ENCODE measurements at places on chromosomes 11 and 22.

DNA sequence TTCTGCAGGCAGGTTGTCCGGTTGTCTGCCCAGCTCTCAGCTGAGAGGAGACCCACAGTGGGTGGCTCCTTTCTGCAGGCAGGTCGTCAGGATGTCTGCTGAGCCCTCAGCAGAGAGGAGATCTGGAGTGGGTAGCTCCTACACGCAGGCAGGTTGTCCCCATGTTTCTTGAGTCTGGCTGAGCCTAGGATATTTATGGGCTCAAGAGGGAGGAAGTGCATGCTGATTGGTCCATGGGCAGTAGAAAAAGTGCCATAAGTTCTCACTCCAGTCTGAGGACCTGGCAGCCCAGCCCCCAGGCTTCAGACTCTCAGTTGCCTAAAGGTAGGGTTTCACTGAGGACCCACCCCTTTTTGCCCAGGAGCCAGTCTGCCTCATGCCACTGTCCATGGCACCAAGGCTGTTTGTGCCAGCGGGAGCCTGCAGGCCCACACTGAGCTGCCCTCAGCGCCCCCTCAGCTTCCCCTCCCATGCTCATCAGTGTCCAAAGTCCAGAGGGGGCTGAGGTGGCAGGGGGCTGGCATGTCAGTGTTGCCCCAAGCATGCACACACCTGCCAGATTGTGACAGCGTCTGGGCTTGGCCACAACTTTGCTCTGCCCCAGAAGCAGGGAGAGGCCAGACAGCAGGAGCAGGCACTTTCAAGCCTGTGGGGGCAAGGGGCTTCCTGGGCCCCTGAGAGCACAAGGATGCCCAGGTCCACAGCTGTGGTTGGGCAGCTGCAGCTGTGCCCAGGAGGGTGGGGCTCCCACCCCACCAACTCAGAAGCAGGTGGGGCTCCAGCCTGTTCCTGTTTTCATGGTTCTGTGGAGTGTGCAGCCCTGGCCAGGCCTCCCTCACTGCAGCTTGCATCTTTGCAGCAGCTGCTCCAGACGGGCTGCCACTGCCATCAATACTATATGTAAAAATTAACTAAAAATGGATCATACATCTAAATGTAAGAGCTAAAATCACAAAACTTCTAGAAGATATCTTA lies 3.8 kb upstream of the RNF141 start:
- DNase-seq = no peak

DNA sequence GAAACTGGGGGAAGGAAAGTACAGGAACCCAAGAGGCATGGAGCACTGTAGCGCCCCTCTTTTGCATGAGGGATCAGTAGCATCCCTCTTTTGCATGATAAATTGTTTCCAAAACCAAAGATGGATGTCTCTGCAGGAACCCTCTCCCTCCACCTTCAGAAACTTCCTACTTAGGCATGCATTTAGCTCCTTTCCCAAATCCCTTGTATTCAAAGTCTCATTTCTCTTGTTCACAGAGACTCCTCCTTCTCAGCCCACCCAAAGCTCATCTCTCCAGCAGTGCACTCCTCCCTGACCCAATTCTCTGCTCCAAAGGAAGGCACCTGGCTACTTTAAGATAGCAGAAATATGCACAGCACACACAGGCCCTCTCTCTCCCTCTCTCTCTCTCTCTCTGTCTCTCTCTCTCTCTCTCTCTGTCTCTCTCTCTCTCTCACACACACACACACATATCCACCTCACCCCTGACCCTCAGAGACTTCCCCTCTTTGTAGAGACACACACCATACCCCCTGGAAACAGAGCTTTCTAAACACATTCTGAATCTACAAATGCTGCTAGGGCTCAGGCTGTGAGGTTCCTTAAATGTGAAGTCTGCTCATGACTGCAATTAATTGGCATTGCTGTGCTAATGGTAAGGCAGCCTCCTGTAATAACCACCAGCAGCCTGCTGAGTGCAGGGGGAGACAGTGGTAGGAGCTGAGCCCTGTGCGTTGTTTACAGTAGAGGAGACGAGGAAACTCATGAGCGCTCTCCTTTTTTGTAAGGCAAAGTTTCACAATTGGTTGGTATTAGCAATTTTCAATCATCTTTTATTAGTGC lies 519.6 kb downstream of the NTM start:
- no peak for DNase-seq

GRCh38 chr11:35526370-35526792 lies 965 bp upstream of the PAMR1 start:
- DNase-seq = no peak

DNA sequence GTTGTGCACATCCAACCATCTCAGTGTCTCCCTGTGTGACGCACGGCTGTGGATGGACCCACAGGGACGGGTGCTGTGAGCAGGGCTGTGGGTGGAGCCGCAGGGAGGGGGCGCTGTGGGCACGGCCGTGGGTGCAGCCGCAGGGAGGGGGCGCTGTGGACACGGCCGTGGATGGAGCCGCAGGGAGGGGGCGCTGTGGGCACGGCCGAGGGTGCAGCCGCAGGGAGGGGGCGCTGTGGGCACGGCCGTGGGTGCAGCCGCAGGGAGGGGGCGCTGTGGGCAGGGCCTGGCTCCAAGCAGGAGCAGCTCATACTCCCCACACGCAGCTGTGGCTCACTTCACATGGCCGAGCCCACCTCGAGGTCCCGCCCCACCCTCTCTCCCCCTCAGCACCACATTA lies 6.0 kb upstream of the MAPK11 start:
- DNase-seq = peak; percentile 87

DNA sequence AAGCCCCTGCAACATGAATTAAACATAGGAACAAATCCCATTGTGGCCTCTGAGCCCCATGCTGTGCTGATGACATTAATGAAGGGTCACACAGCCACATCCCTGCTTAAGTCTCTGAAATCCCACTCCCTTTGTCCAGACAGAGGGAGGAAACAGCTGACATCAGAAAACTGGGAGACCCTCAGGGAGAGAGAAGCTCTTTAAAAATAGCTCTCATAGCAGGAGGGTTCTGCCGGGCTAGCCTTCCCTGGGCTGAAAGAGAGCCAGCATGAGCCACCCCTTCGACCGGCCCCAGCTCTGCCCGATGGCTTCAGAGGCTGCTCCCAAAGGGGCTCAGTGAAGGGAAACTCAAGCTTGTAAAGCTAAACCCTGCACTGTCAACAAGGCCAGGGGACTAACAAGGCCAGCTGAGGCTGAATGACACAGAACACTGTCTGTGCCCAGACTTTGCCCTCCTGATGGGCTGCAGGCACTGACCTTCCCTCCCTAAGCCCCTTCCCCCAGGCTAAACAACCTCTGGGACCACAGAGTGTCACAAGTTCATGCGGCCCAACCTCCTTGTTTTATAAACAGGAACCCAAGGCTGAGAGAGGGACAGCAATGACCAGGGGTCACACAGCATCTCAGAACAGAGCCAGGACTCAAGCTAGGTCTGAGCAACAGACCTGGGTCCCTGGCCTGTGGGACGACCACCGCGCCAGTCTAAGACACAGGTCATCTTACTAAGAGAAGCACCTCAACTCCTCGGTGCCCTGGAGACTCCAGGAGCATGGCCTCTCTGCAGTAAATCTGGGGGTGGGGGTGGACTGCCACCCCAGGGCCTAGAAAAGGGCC lies 163.8 kb downstream of the CHST1 start:
- DNase-seq = no peak

DNA sequence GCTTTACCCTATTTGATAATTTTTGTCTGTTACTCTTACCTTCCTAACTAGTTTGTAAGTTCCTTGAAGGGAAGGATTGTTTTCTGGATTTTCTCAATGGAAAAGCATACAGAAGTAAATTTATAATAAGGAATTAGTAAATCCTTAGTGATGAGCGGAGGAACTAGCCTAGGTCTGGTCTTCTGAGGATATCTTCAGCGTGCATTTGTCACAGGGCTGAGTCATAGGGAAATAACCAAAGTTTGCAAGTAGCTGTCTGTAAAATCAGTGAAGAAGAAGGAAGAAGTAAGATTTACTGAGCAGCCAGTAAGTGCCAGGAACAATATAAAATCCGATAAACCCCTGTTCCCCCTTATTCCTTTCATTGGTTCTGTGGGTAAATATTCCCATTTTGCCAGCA lies 162.7 kb upstream of the SORL1-AS1 start:
- DNase-seq = no peak

DNA sequence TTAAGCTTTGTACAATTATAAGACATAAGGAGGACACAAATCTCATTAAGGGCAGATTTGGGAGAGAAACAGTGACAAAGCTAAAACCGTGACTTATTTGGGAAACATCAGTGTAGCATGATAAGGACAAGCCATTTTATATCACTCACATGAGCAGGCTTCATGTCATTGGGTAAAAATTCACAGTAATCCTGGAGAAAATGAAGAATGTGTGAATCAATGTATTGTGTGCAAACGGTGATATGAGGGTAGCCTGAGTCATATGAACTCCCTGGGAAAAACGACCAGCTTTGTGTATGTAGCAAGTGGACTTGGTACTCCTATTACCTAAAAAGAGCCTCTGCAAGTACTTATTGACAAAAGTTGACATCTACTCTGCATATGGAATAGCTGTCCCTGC lies 6.0 kb upstream of the TRIM34 start:
- no peak for DNase-seq

- no peak for DNase-seq
These were observed 8.3 kb downstream of the TBC1D22A start for GRCh38 chr22:46770726-46771125.

- no peak for DNase-seq
These were observed 101.0 kb downstream of the PDE2A start for GRCh38 chr11:72573072-72573854.

DNA sequence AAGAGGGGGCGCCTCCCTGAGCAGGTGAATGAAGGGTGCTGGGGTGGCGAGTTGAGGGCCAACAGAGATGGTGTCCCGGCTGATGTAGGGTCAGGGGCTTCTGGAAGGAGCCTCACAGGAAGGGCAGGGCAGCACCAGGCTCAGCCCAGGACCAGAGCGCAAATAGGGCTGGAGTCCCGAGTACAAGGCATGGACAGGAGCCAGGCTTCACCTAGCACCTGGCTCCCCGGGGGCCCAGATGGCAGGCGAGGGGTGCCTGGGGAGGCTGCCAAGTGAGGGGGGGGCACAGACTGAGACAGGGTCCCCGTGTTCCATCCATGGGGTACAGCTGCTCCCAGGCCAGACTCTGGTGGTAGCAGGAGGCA lies 105.8 kb downstream of the KCNQ1 start:
- DNase-seq = peak; percentile 63

- peak; percentile 89 for DNase-seq
These were observed 2.1 kb downstream of the MED15 start for GRCh38 chr22:20509344-20510047.

DNA sequence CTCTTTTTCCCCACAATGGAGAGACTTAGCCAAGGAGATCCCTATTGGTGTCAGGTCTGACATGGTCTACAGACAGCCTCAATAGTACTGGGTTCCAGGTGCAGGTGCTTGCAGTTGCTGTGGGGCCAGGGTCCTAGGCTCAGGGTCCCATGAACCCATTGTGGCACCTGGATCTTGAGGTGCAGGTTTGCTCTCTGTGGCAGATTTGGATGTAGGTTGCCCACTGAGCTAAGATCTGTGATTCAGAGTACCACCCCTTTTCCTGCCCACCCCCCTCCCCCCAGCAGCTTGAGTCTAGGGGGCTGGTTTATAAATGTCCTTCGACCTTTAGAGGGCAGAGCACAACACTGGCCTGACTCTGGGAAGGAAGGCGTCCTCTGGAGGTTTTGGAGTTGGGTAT lies 147.0 kb downstream of the APIP start:
- DNase-seq = no peak

DNA sequence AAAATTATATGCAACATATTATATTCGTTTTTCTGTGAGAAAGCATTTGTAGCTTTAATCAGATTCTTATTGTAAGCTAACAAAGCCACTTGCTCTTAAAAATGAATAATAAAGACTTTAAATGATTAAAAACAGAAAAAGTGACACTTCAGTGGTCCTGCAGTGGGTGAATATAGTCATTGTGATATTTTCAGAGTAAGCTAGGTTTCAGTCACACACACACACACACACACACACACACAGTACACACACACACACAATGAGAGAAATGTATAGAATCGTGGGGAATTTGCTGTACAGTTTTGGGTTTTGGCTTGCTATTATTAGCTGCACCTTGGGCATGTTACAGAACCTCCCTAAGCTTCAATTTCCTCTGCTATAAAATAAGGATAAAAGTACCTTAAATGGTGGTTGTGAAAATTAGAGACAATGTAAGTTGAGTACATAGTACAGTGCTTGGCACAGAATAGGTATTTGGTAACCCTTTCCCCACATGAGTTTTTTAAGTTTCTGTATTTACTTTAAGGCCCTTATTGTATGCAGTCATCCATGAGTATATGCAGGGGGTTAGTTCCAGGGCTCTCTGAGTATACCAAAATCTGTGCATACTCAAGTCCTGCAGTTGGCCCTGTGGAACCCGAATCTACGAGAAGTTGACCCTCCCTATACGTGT lies 39.8 kb downstream of the CSTPP1 start:
- no peak for DNase-seq

- DNase-seq = peak; percentile 83
These were observed 71.7 kb downstream of the IGLL5 start for GRCh38 chr22:22959147-22959827.

- peak; percentile 84 for DNase-seq
These were observed 7.1 kb downstream of the USP18 start for GRCh38 chr22:18156878-18157713.

DNA sequence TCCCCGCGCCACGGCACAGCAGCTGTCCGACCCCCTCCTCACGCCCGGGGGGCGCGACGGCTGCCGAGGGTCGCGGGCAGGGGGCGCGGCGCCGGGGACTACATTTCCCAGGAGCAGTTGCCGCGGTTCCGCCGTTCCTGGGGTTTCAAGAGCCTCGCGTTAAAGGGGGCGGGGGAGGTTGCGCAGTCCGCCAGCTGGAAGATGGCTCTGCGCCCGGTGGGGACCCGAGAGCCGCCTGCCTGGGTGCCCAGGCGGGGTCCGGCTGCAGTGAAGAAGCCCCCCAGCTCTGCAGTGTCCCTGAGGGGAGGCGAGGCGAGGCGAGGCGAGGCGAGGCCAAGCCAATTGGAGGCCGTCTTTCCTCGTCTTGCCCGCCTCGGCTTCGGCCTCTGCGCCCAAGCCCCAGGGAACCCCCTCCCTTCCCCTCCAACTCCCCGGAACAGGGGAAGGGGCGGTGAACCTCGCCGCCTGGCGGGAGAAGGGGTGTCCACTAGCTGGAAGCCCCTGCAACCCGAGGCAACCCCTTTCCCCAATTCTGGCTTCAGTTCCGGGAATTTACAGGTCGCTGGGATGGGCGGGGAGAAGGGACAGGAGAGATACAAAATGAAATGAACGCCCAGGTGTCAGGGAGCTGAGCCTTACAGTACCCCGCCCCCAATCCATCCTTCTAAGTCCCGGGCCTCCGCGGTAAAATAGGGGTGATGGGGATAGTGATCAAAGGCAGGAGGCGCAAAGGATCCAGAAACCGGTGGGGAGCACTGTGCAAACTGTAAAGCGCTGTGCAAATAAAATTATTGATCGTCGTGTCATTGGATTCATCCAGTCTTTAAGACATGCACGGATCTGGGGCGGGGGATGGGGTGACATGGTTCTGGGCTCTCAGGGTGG lies 5.2 kb upstream of the GCAT start:
- DNase-seq = peak; percentile 83

DNA sequence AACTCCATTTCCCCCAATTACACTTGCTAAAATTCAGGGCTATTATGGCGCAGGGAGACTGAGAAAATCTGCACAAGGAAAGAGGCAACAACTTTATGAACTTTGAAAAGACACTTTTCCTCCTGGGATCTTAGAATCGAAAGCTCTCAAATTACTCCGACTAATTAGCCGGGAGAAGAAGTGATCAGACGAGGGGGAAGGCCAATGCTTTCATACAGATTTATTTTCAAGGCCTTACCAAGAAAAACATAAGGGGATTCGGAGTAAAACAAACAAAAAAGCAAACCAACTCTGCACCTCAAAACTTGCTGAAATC lies 1.6 kb downstream of the PAX6 start:
- no peak for DNase-seq

GRCh38 chr11:35218956-35219355 lies 80.0 kb downstream of the CD44 start:
- no peak for DNase-seq

GRCh38 chr22:46336119-46337078 lies 885 bp downstream of the TRMU start:
- DNase-seq = no peak

Data from sigmoid colon (tissue), 7 donors.